ENCODE measurements at places on chromosomes 5 and 9.
A peak's percentile ranks its signal among the peaks of the same experiment; 100 is the strongest.

DNA sequence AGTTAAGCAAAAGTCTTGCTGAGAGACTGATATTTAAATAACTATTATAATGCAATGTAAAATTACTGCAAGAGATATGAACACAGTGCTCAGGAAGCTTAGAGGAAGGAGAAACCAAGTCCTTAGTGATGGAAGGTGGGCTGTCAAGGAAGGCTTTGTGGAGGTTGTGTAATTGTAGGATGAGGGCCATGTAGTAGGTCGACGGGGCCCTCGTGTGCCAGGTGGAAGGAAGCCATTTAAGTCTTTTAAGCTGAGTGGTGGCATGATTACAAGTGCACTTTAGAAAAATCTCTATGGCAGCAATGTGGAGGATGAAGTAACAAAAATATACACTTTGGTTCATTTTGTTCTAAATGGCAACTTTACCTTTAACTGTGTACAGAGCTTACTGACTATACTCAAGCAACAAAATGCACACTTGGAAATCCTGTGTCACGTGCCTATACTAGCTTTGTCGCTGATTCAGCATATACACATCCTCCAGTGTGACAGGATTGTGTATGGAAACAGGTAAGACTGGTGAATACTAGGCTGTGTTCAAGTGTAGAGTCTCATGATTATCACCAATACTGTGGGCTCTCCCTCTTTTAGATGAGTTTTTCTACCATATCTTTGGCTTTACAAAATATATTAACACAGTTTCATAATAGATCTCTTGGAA is 78.6 kb downstream of the TMC1 start:
- DNase-seq, result no peak

DNA sequence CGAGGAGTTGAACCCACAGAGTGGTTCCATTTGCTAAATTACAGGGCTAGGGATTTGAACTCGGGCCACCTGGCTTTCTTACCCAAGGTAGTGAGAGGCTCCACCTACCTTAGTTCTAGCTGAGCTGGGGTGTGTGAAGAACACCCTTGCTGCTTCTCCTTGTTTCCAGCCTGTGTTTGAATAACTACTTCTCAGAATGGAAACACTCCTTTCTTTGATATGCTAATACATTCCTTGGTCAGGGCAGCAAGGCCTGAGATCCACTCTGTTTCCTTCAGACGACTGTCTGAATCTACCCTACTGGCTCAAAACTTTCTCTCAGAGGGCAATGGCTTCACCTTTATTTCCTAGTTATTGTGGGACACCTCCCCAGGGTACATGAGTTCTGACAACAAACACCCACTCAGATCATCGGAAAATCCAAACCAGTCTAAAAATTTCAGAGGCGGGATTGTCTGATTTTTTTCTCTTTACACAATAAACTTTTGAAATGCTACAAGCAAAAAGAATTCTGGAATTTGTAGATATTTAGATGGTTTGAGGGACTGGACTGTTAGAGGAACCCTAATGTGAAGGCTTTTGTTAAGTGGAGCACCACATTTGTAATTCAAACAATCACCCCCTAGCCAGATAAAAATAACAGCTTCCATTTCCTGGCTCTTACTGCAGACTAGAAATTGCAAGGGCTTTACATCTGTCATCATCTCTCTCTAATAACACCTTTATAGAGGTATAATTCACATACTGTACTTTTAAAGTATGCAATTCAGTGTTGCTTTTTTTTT is 4.0 kb upstream of the ATP6V1G1 start:
- DNase-seq, result no peak

DNA sequence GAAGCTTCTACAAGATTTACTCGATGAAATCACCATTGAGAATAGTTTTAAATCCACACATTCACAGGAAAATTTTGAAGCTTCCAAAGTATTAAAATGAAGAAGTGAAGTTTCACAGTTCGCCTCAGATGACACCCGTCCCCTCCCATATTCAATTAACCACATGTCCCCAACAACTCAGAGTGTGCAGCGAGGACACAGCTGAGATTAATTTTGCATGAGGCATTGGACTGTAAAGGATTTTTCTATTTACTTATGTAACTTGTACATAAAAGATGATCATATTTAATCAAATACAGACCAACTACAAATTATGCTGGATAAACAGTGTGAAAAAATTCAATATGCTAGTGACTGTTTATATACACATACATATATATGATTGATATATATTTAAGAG is 84.7 kb upstream of the OLFM1 start:
- DNase-seq, result no peak

GRCh38 chr5:74082512-74083055 is 456.6 kb downstream of the ARHGEF28 start:
- no peak for DNase-seq

GRCh38 chr5:31225118-31225517 is 31.6 kb downstream of the CDH6 start:
- DNase-seq, result no peak

DNA sequence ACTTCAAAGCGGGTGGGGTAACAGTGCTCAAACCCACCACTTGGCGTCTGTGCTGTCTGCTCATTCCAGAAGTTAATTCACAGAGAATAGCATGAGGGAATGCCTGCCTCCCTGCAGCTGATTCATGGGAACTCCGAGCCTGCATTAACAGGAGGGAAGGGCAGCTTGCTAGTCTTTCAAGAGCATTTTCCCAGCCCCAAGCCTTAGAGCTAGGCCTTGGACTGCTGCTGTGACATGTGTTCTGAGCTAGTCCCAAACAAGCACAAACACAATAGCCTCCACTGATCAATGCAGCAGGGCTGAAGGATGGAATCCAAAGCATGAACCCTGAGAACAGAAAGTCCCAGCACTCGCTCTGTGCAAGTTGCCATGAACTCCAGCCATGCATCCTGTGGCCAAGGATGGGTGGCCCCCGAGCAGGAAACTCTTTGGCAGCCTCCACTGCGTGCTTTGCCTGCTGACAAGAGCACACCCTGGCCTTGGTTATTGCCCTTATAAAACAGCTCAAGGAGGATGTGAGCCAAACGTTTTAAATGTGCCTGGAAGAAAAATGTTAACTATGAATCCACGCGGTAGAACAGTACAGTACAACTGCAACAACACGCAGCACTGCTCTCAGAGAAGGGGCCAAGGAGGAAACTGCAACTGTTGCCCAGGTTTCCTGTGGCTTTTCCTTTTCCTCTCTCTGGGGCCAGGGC is 653.1 kb upstream of the KLF4 start:
- no peak for DNase-seq

DNA sequence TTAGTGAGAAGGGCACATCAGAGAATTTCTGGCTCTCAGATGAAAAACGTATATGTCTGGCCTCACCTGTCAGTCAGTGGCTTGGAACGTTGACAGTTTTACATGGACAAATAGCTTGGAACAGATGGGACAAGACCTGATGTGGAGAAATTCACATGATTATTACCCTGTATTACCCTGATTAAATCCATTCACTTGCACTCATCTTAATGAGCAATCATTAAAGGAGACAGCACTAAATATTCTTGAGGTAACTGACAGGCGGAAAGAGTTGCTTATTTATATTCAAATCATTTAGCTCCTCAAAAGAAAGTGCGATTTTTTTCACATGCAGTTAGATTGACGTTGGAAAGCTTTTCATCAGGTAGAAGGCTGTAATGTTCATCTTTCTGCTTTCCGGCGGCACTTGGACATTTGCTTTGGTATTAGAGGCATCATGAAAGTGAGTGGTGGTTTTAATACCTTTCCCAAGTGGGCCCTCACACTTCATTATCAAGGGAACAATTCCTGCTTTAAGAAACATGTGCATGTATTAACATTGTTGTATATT is 11.7 kb upstream of the TAS2R1 start:
- DNase-seq, result no peak

DNA sequence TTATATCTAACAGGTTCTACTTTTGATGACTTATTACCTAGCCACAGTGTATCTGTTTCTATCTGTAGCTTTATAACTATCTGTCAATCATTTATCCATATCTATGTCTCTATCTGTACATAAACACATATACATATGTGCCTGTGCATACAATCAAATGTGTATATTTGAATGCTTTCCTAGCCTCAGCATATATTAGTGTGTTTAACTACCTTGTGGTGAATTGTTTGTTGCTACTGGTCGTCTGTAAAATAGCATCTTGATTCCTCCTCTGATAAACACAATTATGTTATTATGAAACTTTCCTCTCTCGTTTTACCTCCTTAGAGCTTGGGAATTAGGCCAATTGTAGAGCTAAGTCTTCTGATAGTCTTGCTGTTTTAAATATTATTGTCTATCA is 44.4 kb downstream of the PARP8 start:
- DNase-seq, result no peak

GRCh38 chr5:150052956-150053712 is 33.2 kb downstream of the CSF1R start:
- DNase-seq, result no peak

GRCh38 chr5:178625679-178626483 is 969 bp downstream of the CLK4 start:
- no peak for DNase-seq

- DNase-seq, result no peak
Measured at GRCh38 chr5:77893225-77893860, 117.2 kb upstream of the TBCA start.

DNA sequence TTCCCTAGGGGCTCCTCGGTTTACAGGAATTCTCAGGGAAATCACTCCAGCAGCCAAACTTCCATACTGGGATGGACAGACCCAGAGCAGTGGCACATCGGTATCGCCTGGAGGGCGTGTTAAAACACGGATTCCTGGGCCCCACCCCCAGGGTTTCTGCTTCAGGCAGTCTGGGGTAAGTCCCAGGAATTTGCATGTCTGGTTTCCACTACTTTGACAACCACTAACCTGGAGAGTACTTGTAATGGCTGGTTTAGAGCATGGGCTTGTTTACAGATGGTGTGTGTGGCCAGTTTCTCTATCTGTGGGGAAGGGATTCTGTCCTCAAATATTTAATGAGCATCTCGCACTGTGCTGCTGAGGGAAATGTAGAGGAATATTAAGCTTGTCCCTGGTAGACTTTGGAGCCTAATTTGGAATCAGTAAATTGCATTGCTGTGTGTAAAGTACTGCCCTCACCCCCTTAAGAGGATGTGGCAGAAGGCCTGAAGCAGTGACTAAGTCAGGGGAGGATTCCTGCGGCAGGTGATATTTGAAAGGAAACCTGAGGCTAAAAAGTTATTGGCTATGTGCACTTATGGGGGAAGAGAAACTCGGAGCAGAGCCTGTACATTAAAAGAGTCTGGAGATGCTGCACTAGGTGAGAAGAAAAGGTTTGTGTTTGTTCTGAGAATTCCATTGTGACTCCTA is 18.6 kb upstream of the TJP2 start:
- no peak for DNase-seq

- no peak for DNase-seq
Measured at GRCh38 chr5:16780325-16780724, 155.8 kb downstream of the MYO10 start.

GRCh38 chr5:111762895-111763294 is 5.9 kb upstream of the NREP start:
- DNase-seq, result no peak

GRCh38 chr5:74934949-74935751 is 69.0 kb upstream of the FAM169A start:
- DNase-seq, result peak; percentile 27

DNA sequence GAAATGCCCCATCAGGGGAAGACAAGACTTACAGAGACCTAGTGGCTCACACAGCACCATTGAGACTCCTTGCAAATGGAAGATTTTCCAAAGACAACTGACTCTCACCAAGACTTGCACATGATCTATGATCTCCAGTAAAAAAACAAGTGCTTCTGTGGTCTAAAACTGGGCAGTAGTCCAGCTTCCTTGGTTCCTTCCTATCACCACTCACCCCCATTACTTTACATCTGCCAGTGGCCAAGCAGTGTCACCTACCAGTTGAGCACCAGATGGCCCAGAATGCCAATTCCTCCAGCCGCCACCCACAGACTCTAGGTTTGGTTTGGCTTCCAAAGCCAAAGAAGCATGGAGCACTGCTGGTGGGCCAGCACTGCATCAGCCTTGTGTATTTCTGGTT is 47.7 kb downstream of the SH3TC2 start:
- DNase-seq, result no peak

DNA sequence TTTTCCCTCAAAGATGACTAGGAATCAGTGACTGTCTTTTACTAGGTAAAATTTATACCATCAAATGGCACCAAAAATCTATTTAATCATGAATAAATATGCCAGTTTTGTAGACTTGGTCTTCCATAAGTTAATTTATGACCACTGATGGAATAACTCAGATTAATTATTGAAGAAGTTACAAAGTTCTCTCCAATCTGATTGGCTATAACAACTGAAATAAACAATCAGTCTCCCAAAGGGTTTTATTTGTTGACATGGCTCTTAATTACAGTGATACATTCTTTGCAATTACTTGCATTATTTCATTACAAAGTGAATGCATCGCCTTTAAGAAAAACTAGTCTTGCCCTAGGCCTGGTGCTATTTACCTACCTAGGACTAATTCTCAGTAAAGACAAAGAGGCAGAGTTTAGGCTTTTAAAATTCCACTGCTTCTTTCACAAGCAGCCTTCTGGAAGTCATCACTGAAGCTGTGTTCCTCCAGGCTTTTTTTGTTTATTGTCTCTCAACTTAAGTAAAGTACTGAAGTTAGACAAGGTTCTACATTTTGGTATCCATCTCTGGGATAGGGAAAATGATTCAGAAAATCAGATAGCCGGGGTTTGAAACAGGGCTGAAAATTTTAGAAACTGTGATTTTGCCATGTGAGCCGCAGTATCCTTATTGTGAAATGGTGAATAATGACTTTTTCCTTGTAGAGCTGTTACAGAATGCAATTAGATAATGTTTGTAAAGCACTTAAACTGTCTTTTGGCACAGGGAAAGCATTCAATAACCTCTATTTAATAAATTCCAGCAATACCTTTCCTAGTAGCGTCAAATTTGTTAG is 2.5 kb downstream of the STOM start:
- no peak for DNase-seq

- DNase-seq, result no peak
Measured at GRCh38 chr5:143379606-143380005, 23.9 kb downstream of the NR3C1 start.

- DNase-seq, result no peak
Measured at GRCh38 chr5:176743136-176743861, 67.1 kb upstream of the UNC5A start.

DNA sequence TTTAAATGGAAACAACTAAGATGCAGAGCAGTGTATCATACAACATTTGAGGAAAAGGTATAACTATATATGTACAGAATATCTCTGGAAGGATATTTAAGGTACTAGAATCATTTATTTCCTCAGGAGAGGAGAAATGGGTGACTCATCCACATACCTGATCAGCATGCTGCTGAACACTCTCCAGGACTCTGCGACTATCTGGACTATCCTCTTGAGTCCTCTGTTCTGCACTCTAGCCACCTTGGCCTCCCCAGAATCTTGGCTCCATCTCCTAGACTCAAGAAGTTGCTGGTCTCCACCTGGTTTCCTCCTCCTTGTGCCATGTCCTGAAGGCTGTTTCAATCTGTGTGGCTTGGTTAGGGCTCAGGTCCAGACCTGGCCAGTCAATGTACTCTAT is 8.8 kb upstream of the PRDM6 start:
- no peak for DNase-seq

Data from CMK (cell line).